Psoas muscle (tissue), 8 donors: ENCODE measurements at places on chromosomes 2 and 18.

DNA sequence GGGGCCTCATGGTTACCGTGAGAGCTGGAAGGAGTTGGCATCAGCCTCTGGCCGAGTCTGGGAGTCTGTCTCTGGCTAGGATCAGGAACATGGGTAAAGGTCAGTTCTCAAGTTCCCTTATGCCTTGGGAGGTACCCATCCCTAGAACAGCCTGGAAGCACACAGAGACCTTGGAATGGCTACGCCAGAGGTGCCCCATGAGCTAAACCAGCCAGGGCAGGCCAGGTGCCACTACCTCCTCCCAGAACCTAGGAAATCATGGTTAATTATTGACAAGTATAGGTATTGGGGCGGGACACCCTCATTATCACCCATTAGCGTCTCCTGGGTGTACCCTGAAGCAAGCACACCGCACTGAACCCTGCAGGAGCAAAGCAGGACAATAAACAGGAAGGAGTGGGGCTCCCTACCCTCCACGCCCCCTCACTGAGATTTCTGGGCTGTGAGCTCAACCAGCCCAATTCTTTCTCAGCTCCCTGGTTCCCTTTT, 3.0 kb upstream of the ASPRV1 start:
- no peak for DNase-seq

DNA sequence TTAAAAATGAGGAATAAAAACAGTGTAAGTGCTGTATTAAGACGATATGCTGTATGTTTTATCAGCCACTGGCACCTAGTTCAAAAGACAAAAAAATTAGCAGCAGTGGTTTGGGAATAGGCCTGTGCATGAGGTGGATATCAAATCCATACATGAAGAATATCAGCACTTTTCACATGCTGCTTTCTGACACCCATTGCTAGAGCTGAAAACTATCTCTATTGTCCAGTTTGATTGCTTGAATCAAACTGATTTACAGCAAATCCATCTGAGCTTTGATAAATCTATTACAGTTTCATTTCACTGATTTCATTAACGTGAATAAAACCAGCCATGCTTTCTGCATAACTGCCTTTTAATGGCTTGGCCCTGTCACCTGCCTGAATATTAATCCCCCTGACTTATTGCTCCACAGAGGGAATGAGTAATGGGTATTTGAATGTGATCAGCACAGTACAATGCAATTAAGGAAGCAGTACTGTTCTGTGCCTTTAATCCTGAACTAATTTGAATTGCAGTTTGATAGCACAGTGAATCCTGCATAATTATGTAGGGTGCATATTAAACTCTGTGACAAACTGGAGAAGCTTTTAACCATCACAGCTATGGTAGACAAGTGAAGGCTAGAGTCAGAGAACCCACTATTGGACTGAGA, 154.0 kb downstream of the GPD2 start:
- DNase-seq = no peak

DNA sequence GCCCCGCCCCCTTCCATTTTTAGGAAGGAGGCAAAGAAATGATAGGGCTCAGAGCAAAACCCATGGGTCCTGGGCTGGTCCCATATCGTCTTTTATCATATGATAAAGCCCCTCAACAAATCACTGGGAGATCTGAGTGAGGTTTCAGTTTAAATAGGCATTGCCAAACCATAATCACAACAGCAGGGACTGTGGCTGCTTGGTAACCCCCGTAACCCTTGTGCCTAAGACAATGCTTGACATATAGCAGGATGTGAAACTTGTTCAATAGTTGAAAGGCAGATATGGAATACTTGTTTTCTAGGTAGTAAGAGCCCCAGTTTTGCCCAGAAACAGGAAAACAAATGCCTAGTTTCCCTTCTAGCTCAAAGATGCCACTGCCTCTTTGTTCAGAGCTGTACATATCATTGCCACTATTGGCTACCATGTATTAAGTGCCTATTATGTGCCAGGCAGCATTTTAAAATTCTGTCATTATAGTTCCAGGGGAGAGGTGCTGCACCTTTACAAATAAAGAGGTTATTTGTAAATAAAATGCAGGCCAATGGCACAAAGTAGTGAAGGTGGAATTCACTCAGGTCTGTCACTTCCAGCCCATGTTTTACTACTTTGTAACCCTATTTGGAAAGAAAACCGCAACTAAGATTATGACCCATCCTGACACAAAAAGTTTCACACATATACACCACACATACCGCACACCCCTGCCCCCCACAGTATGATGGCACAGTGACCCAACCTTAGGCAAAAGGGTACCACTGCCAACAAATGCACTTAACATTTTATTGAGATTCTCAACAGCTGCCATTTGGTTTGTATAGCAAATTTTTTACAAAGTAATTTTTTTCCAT, 14.2 kb downstream of the NAGK start:
- no peak for DNase-seq

DNA sequence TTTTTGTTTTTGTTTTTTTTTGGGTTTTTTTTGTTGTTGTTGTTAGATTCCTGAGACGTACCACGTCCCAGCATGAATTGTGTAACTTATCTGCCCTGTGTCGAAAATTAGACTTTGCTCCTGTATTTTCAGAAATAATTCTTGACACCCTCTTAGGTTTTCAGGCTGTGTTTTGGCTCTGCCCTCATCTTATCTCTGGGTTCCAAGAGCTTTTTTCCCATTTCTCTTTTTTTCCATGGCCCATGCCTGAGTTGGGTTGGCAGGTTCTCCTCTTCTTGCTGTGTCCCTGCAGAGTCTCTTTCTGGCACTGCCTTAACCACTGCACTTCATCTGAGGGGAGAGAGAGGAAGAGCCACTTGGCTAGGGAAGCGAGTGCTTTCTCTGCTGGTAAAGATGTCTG, 42.4 kb downstream of the CTIF start:
- no peak for DNase-seq

DNA sequence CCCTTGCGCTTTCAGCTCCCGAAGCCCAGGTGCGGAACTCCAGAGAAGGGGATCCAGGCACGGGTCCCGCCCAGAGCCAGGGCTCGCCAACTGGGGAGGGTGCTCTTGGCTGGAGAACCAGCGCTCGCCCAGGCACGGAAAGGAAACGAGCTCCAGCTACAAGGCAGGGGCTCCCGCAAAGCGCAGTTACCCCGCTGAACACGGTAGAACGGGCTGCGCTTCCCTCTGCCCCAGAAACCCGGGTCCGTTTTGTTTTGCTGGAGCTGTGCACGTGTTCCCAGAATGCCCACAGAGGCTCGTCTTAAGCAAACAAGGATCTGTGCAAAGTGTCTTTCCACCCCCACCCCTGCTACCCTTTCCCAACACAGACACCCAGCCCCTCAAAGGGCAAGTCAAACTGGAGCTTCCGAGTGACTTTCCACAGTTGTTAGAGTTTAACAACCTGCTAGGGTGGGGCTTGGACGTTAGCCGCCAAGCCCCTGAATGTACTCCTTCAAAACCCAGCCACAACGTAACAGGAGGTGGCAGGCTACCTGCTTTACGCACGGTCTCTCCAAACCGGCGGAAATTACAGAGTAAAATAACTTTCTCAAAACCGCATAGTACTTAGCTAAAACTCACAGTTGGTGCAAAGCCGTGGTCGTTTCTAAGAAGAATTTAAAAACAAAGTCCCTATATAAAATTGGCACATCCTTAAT, 775 bp downstream of the RNF125 start:
- DNase-seq = peak; percentile 33

- no peak for DNase-seq
Measured at GRCh38 chr2:190961918-190962487, 52.0 kb downstream of the STAT1 start.

GRCh38 chr2:58918141-58918540, 677.0 kb upstream of the FANCL start:
- no peak for DNase-seq

DNA sequence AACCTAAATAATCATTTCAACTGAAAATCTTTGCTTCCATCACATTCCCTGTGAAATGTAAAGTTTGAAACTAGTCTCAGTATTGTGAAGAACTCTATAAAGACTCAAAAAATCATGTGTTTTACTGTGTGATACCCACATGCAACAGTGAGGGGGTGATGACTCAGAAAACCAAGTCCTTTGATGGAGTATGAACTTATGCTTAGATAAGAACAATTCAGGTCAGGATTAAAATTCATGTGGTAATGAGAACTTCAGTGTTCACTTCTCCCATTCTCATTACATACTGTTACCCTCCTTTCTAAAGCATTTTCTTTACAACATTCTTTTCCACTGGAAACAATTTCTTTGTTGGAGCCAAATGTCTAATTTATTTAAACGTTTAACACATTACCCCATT, 360.2 kb downstream of the FSIP2 start:
- no peak for DNase-seq

GRCh38 chr18:50454387-50454988, 79.6 kb downstream of the SKA1 start:
- DNase-seq = no peak

GRCh38 chr18:7779211-7779610, 212.1 kb downstream of the PTPRM start:
- no peak for DNase-seq

- peak; percentile 90 for DNase-seq
Measured at GRCh38 chr2:130342020-130342532, 621 bp upstream of the IMP4 start.

- peak; percentile 52 for DNase-seq
Measured at GRCh38 chr18:12656938-12657683, 796 bp downstream of the SPIRE1 start.

- DNase-seq = no peak
Measured at GRCh38 chr2:185456517-185456916, 282.1 kb upstream of the FSIP2 start.

DNA sequence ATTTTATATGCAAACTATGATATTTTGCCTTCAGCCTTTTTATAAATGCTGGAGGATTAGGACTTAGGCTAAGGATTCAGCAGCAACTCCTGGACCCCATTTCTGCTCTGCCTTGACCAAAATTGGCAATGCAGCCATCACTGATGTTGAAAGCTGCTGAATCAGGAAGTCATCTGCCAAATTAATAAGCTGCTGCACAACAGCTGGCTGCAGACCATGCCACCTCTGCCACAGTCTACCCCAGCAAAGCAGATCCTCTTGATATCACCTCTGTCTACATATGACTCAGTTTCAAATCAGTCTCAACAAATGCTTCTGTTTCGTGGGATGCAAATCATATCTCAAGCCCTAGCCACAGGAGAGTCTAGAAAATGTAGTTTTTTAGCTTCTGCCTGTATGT, 7.1 kb upstream of the SOS1 start:
- DNase-seq = no peak

DNA sequence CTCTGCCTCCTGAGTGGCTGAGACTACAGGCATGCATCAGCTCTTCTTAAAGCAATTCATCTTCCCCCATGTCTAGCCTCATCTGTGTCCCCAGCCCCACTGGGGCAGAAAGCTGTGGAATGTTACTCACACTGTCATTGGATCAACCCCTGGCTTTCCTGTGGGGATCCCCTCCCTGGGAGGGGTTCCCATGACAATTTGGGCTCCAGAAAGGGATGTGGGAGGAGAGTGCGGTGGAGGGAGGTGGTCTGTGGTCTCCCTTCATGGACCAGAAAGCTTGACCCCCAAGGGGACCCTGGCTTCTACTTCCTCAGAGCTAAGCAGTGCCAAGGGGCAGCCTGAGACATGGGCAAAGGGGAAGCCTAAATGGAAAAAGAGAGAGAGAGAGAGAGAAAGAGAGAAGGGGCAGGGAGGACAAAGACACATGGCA, 1.3 kb downstream of the NGEF start:
- no peak for DNase-seq

- DNase-seq = no peak
Measured at GRCh38 chr2:15426606-15427005, 134.5 kb downstream of the NBAS start.

- no peak for DNase-seq
Measured at GRCh38 chr2:62604336-62604735, 98.3 kb upstream of the TMEM17 start.

GRCh38 chr2:62369541-62370202, 136.3 kb downstream of the TMEM17 start:
- no peak for DNase-seq

GRCh38 chr2:218292048-218293014, at the start of gene TMBIM1:
TMBIM1 (minus strand) TSS chr2:218292503; CDS start chr2:218282141, 10,362 bp downstream.
- peak; percentile 88 for DNase-seq

DNA sequence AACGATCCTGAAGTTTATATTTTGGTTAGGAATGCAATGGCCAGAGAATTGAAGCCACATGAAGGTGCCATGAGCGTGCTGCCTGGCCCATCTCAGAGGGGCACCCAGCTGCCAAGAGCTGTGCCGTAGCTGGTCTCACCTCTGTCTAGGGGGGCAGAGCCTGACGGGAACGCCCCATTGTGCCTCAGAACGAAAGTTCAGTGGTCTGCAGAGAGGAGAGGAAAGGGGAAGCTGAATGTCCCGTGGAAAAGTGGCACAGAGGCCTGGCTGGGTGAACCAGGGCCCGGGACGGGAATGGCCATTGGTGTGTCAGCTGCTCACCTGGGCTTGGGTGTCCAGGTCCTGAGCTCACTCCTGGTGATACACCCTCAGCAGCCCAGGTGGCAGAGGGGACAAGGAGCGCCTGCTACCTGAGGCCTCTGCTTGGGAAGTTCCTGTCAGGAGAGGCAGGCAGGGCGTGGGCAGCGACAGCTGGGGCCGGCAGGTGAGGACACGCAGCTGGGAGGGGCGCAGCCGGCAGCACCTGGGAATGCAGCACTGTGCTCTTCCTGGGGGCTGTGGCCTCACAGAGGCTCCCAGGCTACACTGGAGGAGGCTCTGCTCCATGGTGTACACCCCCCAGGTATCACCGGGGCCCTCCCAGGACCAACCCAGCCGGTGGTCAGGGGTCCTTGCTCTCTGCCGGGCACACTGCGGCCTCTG, 67.3 kb downstream of the PARD6G start:
- DNase-seq = no peak

GRCh38 chr2:222734703-222735014, 63.2 kb downstream of the MOGAT1 start:
- DNase-seq = no peak

DNA sequence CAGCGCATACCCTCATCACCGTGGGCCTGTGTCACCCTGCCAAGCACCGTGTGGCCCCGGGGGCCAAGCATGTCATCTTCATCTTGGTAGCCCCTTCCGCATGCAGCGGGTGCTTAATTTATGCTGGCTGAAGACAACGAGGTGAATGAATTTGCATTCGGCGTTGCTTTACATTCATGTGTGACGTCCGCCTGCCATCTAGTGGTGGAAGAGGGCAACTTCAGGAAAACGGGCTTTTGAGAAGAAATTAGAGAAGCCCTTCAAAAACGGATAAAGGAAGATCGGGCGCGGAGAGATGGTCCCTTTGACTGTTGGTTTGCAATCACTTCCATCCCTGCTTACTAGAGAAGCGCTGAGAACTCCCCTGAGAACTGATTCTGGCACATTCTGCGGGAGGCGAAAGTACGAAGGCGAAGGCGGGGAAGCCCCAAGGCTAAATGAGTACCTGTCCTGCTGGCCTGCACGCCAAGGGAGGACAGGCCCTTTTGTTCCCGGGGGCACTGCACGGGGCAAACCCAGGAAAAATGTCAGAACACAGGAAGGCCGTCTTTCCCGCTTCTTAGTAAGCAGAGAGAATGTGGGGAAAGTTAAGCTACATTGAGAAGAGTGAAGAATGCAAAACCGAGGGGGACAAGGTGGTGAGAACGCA, 145.9 kb downstream of the ZNF516 start:
- peak; percentile 70 for DNase-seq
